ENCODE measurements at places on chromosomes 4 and X.

- DNase-seq = no peak
Observed at GRCh38 chr4:40193578-40193977, 3.3 kb upstream of the RHOH start.

GRCh38 chr4:26751838-26752237 is 108.8 kb upstream of the STIM2 start:
- no peak for DNase-seq

GRCh38 chr4:88003261-88003660 is 4.2 kb upstream of the PKD2 start:
- DNase-seq = no peak

DNA sequence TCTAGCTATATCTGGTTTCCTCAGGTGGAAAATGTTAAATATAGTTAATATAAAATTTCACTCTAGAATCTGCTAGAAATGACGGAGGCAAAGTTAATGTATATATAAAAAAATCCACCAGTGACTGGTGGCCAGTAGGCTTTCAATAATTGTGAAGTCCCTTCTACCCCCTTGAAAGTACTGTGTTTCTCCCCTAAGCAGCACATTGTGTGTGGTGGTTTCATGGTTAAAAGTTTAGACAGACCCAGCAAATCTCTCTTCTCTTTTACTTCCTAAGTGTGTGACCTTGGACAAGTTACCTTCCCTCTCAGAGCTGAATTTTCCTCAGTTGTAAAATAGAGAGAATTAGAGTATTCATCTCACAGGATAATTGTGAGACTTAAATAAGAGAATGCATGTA is 600 bp upstream of the HEPH start:
- no peak for DNase-seq

DNA sequence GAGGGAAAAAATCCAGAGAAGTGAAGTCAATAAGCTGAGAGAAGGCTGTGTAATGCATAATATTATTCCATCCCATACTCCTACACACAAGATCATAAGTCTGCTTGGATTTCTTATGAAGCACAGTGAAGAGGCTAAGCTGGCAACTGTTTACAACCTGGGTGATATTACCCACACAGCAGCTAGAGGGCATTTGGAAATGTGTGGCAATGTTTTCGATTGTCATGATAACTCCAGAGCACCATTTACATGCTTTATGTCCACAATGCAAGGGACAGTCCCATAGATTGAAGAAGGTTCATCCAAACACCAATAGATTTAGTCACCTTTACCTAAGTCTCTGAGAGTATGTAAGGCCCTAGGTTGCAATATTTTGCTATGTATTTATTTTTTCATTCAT is 412.2 kb downstream of the PPP3CA start:
- DNase-seq = no peak

- DNase-seq = peak; percentile 52
Observed at GRCh38 chrX:132488819-132489577, at the start of gene MBNL3. Gene MBNL3 (minus strand): TSS chrX:132489038. CDS start chrX:132439611, 49,427 bp downstream.

GRCh38 chr4:19936476-19936875 is 315.2 kb upstream of the SLIT2 start:
- DNase-seq = no peak

- DNase-seq = no peak
Observed at GRCh38 chr4:53730031-53730805, 138.9 kb upstream of the LNX1 start.

- no peak for DNase-seq
Observed at GRCh38 chr4:4564522-4564921, 22.7 kb upstream of the STX18 start.

- no peak for DNase-seq
Observed at GRCh38 chr4:135281230-135281629, 1079.6 kb upstream of the PABPC4L start.

- no peak for DNase-seq
Observed at GRCh38 chr4:110751986-110752385, 129.1 kb upstream of the PITX2 start.

GRCh38 chrX:112997991-112998390 is 157.4 kb upstream of the AMOT start:
- no peak for DNase-seq

GRCh38 chr4:13928214-13928613 is 300.7 kb upstream of the BOD1L1 start:
- no peak for DNase-seq

DNA sequence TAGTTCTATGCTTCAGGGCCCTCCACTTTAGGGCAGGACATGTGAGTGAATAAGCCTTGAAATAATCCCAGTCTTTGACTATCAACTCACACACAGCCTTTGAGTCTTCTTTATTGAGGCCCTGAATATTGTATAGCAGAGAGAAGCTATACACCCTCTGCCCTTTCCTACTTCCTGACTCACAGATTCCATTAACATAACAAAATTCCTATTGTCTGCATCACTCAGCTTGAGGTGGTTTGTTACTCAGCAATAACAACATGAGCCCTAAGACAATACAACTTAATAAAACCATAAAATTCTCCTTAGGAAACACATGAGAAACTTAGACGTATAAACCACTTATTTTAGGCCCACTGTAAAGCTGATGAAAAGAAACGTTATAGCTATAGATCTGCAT is 680.3 kb upstream of the DIAPH2 start:
- DNase-seq = no peak

DNA sequence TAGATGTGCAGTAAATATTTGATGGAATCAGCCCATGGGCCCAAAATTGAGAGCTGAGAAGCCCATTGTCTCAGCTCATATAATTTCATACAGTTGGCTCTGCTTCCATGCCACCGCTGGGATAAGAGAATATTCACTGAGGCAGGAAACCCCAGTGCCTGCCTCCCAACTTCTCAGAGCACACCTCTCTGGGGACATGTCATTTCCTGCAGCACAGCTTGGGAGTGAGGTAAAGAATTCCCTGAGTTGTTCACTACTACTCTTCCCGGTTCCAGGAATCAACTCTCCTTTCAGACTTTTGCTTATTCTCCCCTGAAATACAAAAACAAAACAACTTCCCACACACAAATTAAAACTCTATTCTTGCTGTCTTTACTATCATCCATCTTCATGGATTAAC is 389.3 kb downstream of the MAPK10 start:
- DNase-seq = no peak

GRCh38 chrX:13485167-13485566 is 84.2 kb upstream of the EGFL6 start:
- no peak for DNase-seq

DNA sequence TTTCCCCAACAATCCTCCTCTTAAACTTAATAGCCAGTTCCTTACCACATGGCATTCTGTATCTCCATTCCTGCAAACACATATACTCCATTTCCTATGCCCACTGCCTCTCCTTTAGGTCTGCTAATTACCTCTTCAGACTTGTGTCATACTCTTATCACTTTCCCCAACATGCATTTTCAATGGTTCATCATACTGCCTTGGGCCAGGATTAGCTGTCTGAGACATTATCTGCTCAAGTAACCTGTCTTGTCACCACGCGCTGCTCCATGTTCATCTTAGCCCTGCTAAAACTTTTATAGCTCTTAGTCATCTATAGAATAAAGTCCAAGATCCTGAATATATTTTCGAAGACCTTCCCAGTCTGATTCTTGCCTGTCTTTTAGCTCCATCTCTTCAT is 224.1 kb upstream of the GK2 start:
- no peak for DNase-seq

DNA sequence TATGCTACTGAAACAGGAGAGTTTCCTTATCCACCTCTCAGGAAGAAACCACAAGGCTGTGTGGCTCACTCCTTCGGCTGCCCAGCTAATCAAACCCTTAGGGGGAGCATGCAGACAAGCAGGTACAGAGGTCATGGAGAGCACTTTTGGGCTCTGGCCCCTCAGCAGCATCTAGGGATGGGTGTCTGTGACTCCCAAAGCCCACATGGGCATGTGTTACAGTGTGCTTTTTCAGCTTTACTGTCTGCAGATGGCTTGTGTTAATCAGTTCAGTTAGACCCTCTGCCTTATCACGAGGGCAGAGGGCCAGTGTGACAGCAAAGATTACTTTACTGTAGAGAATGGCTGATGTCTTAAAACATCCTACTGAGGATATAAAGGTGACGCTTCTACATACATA is 447.4 kb downstream of the PCDH10 start:
- no peak for DNase-seq

DNA sequence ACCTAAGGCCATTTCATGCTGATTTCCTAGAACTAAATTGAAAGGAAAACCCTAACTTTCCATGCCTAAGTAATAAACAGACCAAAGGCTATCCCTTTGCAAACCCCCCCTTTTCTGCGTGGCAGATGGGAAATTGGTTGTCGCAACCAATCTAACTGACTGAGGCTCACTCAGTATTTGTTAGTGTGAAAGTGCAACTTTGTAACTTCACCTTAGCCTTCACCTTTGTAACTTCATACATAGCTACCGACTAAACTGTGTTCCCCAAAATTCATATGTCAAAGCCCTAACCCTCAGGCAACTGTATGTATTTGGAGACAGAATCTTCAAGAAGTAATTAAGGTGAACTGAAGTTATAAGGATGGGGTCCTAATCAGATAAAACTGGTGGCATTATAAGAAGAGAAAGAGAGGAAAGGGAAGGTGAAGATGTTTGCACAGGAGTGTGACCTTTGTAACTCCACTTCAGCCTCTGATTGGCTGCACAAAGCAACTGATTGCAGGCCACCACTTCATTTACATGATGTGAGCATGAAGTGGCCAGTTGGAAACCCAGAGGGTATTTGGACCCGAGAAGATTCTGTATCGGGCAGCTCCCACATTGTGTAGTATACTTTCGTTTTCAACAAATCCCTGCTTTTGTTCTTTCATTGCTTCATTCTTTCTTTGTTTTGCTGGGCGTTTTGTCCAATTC is 4.9 kb upstream of the TMEM33 start:
- no peak for DNase-seq

GRCh38 chr4:148693913-148694649 is 251.9 kb upstream of the NR3C2 start:
- DNase-seq = no peak

DNA sequence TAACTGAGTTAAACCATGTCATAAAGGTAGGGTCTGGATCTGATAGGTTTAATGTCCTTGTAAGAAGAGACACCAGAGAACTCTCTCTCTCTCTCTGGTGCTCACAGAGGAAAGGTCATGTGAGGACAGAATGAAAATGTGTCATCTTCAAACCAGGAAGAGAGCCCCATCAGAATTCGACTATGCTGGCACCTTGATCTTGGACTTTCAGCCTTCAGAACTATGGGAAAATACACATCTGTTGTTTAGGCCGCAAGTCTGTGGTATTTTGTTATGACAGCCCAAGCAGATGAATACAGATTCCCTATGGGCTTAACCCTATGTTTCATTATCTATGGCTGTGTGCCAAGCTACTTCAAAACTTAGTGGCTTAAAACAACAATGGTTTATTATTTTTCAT is 105.5 kb upstream of the DDIT4L start:
- DNase-seq = no peak

DNA sequence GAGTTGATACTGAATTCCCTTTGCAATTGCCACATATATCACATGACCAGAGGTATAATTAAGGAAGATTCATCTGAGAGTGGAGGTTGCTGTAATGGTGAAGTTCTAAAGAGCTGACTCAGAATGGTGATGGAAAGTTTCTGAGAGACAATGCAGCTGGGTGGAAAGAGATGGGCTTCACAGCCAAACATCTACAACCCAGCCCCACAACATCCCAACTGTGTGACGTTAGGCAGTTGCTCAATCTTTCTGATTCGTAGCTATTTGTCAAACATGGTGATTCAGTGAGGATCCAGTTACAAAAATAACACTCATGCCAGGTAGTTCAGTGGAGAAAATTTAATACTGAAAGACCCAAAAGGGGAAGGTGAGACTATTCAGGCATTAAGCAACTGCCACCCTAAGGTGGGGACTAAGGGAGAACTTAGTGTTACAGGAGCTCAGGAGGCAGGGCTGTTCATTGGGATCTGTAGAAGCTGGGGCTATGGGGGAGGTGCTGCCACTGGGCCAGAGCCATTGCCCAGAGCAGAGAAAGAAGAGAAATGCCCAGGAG is 6.9 kb upstream of the AFF1 start:
- DNase-seq = peak; percentile 22

- DNase-seq = no peak
Observed at GRCh38 chr4:172124656-172125308, 311.6 kb downstream of the GALNTL6 start.

DNA sequence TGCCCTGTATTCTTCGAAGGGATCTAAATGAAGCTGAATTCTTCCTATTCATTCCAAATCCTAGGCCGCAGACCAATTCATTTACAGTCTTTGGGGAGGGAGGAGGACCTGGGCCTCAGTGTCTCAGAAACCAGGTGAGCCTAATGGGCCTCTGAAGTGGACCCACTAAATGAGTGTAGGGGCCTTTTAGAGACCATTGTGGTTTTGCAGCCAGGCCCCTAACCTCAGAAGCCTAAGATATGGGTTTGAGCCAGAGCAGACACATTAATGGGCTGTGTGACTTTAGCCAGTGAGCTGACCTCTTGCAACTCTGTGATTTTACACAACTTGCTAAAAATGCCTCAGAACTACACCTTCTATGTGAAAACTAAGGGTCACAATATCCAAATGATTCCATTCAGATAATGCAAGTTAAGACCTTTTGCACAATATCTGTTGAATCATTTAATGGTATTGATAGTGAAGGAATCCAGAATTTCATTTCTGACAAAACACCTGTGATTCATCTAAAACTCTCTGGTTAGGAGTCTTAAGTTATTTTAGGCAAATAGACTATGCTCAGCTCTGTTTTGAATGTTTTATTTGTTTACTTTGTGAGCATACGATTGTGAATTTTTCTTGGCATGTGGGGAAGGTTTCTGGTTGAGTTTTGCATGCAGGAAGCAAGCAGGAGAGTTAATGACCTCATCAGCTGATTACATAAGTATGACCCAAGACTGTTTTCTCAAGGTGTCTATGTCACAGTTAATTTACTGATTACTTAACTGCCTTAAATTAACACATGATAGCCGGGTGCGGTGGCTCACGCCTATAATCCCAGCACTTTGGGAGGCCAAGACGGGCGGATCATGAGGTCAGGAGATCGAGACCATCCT is 75.0 kb downstream of the EVC start:
- no peak for DNase-seq

DNA sequence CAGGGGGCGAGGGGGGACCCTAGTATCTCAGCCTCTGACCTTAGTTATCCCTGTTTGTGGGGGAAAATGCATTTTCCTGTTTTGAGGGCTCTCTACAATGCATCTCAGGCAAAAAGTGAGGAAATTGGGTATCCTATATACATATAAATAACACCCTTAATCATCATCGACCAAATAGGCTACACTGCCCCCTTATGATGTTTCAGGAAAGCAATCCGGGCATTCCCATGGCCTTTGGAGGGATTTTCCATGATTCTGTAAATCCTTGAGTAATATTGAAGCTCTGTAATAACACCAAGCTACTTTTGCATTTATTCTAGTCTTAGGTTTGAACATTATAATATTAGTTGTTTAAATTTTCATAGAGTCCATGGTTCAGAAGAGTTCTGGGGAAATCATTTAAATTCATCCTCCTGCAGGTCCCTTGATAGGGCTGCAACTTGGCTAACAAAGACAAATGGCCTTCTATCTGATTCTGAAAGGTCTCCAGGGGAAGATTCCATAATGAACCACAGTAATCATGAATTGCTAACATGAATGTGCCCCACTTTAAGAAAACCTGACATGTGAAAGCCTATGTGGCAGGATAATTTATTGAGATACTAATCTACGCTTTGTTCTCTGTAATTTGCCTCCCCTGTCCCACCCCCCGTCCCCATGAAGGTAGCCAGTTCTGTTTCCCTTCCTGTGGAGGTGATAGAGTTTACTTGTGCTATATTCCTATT is 91.5 kb upstream of the SCOC start:
- no peak for DNase-seq

- no peak for DNase-seq
Observed at GRCh38 chr4:113294908-113295307, 245.5 kb downstream of the ANK2 start.

Measured in stimulated activated naive CD8-positive, alpha-beta T cell treated with anti-CD3 and anti-CD28 coated beads, Interleukin-15, Interleukin-2, amounts not matched to agents 100 U/mL and 50 U/mL, for 24 hours (primary cell).